ENCODE measurements at places on chromosomes 5 and 9.

DNA sequence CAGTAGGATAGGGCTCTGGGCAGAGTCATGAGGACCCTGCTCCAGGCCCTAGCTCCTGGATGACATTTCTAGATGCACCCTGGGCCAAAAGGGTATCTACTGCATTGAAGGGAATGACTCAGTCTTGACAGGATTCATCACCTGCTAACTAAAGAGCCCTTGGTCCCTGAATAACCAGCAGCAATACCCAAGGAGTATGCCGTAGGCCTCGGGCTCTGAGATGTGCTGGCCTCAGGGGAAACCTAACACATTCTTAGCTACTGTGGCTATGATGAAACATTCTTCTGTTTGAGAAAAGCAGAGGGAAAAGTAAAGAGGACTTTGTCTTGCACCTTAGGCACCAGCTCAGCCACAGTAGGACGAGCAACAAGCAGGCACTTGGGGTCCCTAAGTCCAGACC is 89.5 kb upstream of the SLC1A1 start:
- no peak for DNase-seq

- no peak for DNase-seq
These were observed 731.6 kb downstream of the DNAH5 start for GRCh38 chr5:13212886-13213285.

DNA sequence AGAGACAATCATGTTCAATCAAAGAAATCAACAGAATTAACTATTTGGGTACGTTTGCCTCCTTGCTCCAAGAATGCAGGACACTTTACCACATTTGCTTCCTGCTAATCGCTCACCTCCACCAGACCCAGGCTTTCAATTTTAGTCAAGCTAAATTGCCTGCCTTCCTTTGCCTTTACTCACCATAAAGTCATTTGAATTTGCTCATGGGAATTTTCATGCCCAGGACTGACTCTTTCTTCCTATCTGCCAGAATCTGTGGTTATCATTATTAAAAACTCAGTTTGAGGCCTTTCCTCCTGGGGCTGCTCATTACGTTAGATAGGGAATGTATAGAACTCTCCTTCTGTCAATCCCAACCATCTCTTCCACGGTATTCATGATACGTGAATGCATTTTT is 1935.3 kb upstream of the WWC1 start:
- no peak for DNase-seq

DNA sequence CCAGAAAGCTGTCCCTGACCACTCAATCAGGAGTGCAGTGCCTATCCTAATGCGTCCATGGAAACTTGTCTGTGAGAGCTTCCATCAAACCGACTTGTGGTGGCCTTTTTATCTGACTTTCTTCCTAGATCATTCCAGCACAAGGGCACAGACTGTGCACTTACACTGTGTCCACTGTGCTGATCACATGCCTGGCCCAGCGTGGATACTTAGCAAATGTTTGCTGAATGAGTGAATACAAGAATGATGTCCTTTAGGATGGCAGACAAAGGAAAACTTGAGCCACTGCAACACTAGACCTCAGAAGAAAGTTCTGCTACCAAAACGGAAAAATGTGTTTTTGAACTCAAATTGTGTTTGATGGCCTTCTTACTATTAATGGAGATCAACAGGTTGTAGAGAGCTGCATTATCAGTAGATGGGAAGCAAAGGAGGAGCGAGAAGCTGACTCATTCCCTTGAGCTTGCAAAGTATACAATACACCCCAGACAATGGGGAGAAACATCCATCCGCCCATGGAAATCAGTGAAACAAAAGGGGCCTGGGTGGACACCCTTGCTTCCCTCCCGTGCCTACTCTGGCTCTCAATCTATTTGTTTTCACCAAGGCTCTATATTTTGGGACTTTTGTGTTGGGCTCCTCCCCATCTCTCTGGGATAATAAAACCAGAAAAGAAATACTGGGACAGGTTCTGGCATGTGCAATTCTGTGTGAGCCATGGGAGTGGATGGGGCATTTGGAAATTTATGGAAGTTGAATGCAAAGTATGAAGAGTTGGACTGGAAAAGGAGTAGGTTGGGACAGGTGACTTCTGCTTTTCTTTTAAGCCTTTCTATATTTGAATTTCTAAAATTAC is 76.2 kb upstream of the ZFAND5 start:
- DNase-seq = no peak

- no peak for DNase-seq
These were observed 56.9 kb upstream of the MTMR12 start for GRCh38 chr5:32369542-32370155.

- no peak for DNase-seq
These were observed 34.4 kb downstream of the PAM start for GRCh38 chr5:102789469-102789868.

DNA sequence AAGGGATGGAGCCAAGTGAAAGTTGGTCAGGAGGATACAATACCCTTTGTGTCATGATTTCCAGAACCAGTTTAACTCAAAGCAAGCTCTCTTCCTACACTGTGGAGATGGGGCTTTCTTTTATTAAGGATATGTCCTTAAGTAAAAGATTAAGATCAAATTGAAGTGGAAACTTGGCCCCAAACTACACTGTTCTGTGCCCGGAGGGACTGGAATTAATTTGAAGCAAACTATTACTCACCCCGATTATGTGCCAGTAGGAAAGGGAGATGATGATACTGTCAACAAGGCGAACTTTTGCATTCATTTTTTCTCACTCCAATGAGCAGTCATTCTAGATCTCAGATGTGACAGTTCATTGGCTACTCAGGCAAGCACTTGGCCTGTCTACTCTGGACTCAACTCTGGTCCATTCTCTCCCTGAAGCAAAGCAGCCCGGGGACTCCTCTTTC is 186.7 kb downstream of the NTRK2 start:
- DNase-seq = no peak

GRCh38 chr5:111453747-111454146 is 58.6 kb downstream of the STARD4 start:
- DNase-seq = no peak

Data from T-helper 22 cell (primary cell).